ENCODE measurements at places on chromosomes 5 and 9. TPM values are rescaled to one million over a fixed set of nuclear protein-coding genes. Genes with fewer than 3 reads are reported as not detected.

The KIF4B gene
- total RNA-seq = under 0.01 TPM

The CBY3 gene
- not detected for total RNA-seq

The TRAF2 gene
- total RNA-seq = 6.6 TPM

The AGTPBP1 gene
- 28.2 TPM for total RNA-seq

The TLX3 gene
- not detected for total RNA-seq

The CXXC5 gene
- 146 TPM for total RNA-seq

The RANBP3L gene
- total RNA-seq = 2.3 TPM

The DMRT3 gene
- not detected for total RNA-seq

The CEMIP2 gene
- 278 TPM for total RNA-seq

The IPPK gene
- total RNA-seq = 10.7 TPM

The CDC23 gene
- total RNA-seq = 28.2 TPM

The SV2C gene
- total RNA-seq = not detected

The ELOVL7 gene
- total RNA-seq = 0.49 TPM

The PCDHA11 gene
- 0.49 TPM for total RNA-seq

The CORO2A gene
- total RNA-seq = 0.73 TPM

The MYMK gene
- not detected for total RNA-seq

The OR13C8 gene
- not detected for total RNA-seq

The SPATA31D4 gene
- total RNA-seq = not detected

The ANKRD55 gene
- not detected for total RNA-seq

The SOHLH1 gene
- total RNA-seq = not detected

The CCL19 gene
- total RNA-seq = not detected

The PHYHD1 gene
- 8.8 TPM for total RNA-seq

The PCDHB10 gene
- total RNA-seq = 0.81 TPM

The PTGES gene
- total RNA-seq = 29.9 TPM

The CAAP1 gene
- total RNA-seq = 13.3 TPM

The C5orf63 gene
- total RNA-seq = 2.3 TPM

The SPOUT1 gene
- 20.4 TPM for total RNA-seq

The ADRB2 gene
- total RNA-seq = 2.8 TPM

The C9 gene
- 0.24 TPM for total RNA-seq

The IL4 gene
- total RNA-seq = not detected

The SLC46A2 gene
- not detected for total RNA-seq
